Activated CD8-positive, alpha-beta memory T cell treated with anti-CD3 and anti-CD28 coated beads for 24 hours (primary cell): ENCODE measurements at places on chromosomes 5 and 9.

DNA sequence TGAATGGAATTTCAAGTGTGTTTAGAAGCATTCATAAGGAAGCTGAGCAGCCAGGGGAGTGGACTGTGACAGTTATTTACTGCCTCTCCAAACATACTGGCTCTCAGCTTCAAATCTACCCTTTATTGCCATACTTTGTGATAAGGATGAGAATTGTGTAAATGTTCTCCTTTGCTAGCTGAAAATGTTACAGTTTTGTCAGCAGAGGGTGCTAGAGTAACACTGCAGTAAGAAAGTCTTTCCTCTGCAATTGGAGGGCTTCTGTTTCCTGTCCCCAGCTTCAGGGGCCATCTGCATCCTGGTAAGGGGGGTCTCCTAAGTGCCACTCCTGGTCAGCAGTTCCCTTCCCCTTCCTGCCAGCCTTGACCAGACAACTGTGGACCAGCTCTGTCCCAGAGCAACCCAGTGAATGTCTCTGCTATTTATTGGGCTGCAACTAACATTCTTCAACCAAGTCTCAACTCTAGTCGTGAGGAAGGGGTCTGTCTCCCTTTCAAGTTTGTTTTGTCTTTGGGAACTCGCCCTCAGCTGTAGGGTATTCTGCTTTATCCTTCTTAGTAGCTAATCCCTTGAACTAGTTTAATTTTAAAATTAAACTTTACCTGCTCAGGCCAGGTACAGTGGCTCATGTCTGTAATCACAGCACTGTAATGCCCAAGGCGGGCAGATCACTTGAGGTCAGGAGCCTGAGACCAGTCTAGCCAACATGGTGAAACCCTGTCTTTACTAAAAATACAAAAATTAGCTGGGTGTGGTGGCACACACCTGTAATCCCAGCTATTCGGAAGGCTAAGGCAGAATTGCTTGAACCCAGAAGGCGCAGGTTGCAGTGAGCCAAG is 45.3 kb downstream of the RAPGEF6 start:
- peak; percentile 67 for DNase-seq

GRCh38 chr9:107462691-107463090 is 26.9 kb downstream of the KLF4 start:
- no peak for DNase-seq

DNA sequence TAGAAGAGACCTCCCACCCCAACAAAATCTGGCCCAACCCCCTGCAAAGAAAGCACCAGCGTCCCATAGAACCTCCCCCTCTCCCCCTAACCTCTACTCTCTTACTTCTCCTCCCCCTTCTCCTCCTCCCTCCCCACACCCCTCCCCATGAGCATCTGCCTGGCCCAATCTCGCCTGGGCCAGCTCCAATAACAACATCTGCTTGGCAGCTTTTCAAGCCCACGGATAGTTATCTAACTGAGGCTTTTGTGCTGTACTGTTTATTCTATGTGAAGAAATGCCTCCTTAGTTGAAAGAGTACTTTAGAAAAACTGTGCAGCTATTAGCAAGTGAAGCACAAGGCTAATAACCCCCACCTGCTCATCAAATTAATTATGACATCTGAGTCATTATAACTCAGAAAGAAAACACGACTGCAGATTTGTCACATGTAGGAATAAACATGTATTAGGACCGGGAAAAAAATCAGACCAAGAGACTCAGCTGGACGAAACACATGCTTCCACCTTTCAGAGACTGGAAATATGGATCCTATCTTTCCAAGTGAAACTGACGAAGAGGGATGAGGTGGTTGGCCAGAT is 42.8 kb downstream of the NFIB start:
- no peak for DNase-seq

GRCh38 chr5:32434221-32434620 is 10.3 kb downstream of the ZFR start:
- DNase-seq = no peak

DNA sequence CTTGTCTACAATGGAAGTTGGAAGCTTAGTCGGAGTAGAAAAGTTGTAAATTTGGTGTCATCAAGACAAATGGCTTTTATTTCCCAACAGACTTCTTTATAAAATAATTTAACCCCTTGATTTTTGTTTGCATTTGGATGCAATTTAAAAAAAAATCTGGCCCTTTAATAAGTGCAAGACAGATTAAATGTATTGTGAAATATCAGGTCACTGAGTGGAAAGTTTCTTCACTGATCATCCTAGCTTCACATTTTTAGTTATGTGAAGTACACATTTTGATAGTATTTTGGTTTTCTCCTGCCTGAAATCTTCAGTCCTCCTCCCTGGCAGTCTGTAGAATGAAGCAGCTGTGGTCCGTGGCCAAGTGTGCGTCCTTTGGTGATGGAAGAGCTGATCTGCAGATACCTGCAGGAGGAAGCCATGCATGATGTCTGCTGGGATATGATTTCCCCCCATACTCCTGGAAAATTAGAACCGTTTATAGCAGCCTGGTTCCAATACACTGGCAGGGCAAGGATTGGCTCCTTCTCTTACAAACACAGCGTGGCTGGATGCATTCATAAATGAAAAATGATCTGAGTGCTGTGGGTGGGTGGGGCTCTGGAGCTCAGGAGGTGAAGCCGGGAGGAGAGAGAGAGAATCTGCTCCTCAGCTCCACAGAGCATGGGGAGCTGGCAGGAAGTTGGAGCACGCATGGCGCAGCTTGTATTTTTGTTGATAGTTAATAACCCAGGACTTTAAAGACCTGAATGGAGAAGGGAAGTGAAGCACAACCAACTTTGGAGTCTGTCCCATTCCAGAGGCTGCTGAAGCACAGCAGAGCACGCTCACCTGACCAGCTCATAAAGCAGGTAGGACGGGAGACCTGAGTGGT is 238.4 kb downstream of the GOLPH3 start:
- no peak for DNase-seq

- peak; percentile 65 for DNase-seq
Observed at GRCh38 chr5:181053488-181054121, 13.5 kb downstream of the BTNL9 start.

DNA sequence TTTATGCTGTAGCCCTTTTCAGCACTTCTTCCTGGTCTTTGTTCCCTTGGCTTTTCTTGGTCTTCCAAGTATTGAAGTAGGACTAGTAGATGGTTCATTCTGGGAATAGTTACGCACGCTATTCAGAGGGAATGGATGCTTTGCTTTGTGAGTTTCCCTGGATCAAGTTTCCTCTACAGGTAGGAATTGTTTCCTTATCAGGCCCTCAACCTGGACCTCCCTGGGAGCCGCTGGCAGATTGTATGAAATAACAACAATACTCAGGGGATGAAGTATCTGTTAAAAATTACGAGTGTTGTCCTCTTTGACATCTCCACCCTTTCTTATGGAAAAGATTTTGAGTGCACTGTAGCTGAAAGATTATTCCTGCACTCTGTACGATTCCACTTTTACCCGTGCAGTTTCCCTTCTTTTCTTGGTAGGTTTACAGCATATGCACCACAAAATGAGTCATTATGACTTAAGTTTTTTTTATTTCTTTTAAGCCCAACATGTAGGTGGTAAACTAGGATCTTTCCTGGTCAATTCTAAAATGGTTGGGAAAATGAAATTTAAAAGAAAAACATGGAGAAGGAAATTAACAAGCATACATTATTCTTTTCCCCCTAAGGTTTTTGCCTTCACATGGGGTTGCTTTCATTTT is 57.9 kb downstream of the ARHGAP26 start:
- DNase-seq = no peak

- DNase-seq = no peak
Observed at GRCh38 chr9:99720455-99721050, 101.1 kb upstream of the NR4A3 start.

GRCh38 chr9:35059438-35059837 is 13.0 kb downstream of the VCP start:
- DNase-seq = no peak

GRCh38 chr9:94054716-94055115 is 29.5 kb upstream of the PTPDC1 start:
- DNase-seq = no peak

GRCh38 chr9:91274949-91275492 is 86.7 kb downstream of the AUH start:
- no peak for DNase-seq

DNA sequence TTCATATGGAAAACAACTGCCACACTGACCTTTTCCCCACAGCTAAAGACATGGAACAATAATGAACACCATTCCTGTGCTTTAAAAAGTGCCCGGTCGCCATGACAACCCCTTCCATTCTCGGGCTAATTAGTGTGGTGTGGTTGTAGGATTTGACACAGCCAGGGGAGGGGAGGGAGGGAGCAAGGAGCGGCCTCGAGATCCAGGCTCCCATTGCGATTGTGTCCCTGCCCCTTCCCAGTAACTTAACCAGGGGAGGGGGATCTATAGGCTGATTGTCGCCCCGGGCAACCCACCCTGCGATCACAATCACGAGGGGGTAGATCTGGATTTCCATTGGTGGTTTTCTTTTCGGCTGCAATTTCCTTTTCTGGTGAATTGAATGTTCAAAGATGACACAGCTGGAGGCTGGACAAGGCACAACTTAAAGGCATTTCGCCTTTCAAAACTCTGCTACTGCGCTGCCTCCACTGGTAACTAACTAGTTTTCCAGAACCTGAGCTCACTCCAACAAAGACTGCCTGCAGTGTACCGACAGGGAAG is 96.7 kb upstream of the RETREG1 start:
- DNase-seq = no peak

- DNase-seq = no peak
Observed at GRCh38 chr5:36279054-36279698, 22.5 kb downstream of the RANBP3L start.

DNA sequence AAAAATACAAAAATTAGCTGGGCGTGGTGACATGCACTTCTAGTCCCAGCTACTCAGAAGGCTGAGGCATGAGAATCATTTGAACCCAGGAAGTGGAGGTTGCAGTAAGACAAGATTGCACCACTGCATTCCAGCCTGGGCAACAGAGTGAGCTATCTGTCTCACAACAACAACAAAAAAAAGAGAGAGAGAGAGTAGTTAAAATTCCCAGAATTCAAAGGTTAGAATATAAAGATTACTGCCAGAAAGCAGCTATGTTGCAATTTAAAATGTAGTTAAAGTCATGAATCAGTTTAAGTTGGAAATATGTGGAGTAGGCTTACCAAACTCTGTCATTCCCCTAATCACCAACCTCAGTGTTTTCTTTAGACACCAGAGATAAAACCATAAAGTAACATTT is 58.7 kb upstream of the SUSD1 start:
- no peak for DNase-seq

- no peak for DNase-seq
Observed at GRCh38 chr9:88280816-88281382, 107.3 kb upstream of the SPIN1 start.

DNA sequence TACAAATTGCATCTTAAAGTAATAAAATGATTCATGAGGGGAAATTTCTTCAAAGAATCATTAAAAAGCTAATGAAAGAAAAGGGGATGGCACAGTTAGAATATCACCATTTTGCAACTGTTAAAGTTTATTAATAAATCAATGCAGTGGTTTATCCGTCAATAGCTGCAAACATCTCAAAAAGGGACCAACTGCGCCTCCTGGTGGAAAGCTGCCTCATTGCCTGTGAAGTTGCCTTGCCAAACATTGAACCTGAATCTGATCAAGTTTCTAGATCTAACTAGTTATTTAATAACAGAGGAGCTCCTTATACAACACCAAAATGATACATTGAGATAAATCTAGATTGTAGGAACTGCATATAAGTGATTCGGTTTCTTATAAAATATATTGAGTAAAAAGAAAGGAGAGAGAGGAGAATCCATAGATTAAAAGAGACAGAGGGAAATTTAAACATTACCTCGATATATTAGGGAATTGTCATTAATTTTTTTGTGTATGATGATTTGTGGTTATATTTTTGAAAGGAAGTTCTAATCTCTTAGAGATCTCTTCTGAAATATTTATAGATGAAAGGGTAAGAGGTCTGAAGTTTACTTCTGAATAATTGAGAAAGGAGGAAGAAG is 6.9 kb upstream of the NDUFB6 start:
- peak; percentile 91 for DNase-seq

- peak; percentile 66 for DNase-seq
Observed at GRCh38 chr5:98768160-98768959, 5.1 kb upstream of the RGMB start.

GRCh38 chr9:131290767-131291370 is 1.3 kb downstream of the PLPP7 start:
- DNase-seq = no peak

GRCh38 chr5:179118756-179119414 is 58.7 kb downstream of the ZNF354C start:
- DNase-seq = no peak

DNA sequence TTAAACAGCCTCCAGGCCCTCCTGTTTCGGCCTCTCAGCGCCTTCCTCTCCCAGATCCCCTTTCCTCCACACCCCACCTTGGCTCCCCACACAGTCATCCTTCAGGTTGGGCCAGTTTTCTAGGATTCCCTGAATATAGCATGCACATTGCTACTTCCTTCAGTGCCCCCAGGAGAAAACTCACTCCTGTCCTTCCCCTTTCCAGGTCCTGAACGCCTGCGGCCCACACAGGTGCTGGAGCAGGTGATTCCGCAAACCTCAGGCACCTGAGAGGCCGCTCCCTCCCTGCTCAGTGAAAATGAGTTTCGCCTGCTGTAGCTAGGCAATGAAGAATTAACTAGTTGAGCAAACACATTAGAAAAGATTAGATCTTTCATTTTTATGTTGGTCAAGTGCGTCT is 185.0 kb downstream of the MED10 start:
- DNase-seq = no peak

DNA sequence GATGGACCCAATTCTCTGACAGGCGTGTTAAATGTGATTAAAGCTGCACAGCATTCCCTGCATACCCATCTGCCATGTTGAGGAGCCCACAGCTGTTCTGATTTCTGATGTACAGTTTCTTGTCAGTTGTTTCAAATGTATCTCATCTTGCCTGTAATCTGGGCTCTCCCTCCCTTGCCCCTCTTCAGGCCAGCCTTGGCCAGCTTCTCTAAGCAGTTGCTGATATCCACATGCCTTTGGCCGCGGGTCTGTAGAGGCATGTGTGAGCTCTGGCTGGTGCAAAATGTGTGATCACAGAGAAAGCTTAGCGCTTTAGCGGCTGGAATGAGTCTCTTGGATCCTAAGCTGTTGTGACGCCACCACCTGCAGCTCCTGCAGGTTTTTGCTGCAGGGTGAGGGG is 332.0 kb downstream of the MLLT3 start:
- no peak for DNase-seq

GRCh38 chr5:67316695-67317094 is 120.1 kb upstream of the CD180 start:
- DNase-seq = no peak
